ENCODE measurements at places on chromosomes 2 and 18.

- no peak for DNase-seq
These were observed 396.8 kb upstream of the ID2 start for GRCh38 chr2:8285081-8285480.

- no peak for DNase-seq
These were observed 1016.4 kb upstream of the CRIM1 start for GRCh38 chr2:35339211-35339610.

GRCh38 chr2:24559473-24560113, 68.5 kb downstream of the NCOA1 start:
- DNase-seq, result no peak

GRCh38 chr2:16852651-16853050, 187.0 kb upstream of the CYRIA start:
- DNase-seq, result no peak

DNA sequence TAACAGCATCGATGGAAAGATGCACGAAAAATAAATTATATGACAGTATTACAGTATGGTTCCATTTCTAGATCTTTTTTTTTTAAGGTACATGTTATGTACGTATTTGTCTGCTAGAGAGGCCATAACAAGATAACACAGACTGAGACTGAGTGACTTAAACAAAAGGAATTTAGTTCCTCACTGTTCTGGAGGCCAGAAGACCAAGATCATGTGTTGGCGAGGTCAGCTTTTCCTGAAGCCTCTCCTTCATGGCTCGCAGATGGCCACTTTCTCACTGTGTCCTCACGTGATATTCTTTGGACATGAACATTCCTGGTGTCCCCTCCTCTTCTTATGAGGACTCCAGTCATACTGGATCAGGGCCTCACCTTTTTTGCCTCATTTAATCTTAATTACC, 177.4 kb downstream of the CAPN13 start:
- DNase-seq, result no peak

DNA sequence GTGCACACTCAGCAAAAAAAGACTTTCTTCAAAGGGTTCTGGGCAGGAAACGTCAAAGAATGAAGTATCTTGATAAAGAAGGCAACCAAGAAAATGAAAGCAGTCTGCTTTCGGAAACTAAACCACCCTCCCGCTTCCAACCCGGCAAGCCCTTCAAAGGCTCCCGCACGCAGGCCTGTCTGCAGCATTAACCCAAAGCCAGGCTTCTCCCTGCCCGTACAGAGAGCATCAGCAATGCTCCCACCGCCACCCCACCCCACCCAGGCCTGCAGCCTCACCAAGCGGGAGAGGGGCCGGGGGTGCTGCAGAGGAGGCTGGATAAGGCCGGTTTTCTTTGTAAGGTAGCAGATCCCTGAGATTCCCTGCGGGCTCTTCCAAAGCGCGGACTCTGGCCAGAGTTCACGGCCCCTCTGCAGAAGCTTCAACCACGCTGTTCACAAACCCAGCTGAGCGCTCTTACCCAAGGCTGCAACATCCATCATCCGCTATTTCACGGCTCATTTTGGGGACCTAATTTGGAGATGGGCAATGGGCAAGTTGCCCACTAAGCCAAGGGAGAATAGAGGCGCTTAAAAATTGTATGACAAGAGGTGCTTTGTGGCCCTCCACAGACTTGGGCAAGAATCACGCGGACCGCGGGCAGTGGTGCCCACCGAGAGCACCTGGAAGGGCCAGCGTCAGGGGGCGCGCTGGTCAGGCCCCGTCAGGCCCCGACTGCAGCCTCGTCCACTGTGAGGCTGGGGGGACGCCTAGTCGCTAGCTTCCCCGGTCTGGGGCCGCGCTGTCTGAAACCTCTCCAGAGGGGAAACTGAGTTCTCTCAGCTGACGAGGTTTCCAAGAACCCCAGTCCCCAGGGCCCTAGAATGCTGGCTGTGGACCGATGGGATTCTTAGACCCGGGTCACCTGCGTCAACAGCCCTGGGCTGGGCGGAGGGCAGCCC, 225.4 kb upstream of the ID2 start:
- DNase-seq, result no peak

DNA sequence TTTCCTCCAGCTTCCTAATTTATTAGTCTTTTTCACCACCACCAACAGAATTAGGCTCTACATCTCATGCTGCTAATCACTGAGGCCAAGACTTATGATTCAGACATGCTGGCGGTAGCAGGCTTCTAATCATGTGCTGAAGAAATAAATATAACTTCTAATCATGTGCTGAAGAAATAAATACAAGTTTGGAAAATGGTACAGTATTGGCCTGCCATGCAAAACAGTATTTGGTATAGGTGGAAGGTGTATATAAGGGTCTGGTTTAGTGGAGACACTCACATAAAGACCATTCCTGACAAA, 240.7 kb downstream of the TGIF1 start:
- DNase-seq, result no peak

DNA sequence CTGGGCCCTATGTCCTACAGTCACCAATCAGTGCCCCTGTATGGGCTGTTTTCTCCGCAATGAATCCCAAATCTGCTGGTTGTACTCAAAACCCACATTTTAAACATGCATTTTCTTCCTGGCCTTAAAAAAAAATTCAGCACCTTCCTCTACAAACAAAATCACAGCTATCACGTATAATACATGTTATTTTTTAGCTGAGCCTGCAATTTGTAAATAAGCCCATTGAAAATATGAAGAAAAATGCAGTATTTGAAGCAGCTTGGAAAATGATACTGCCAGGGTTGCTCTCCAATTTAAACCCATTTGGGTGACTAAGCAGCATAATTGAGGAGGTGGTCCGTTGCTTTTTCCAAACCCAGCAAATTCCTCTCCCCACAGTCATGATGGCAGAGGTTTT, 33.0 kb upstream of the GYPC start:
- DNase-seq, result no peak

DNA sequence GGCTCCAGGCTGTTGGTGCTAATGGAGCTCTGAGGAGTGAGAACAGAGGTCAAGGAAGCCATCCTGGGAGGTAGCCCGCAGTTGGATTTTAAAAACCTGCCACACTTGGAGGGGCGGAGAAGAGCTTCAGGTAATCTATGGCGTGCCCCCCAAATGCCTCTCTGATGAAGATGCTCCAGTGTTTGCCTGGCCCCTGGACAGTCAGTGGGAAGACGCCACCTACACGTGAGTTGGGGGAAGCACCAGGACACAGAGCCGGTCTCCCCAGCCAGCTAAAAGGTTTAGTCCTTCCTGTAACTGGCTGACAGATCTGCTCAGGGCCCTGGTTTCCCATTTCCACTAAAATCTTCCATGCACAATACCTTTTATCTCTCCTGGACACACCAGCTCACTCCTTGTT, 225.0 kb downstream of the TTC32 start:
- no peak for DNase-seq

DNA sequence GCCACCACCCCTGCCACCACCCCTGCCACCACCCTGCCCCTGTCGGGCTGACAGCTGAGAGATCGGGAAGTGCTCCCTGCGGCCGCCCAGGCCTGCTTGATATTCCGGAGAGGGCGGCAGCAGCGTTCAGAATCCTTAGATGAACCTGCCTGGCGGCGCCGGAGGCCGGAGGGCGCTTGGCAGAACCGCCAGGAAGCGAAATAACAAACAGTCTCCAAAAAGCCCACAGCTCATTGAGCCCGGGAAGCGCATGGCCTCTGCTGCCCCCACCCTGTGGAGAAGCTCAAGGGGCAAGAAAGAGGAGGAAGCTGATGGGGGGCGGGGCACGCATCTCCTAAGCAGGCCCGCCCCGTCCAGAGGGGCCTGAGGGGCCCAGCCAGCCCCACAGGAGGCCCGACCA, 92.2 kb upstream of the MBOAT2 start:
- DNase-seq, result no peak

DNA sequence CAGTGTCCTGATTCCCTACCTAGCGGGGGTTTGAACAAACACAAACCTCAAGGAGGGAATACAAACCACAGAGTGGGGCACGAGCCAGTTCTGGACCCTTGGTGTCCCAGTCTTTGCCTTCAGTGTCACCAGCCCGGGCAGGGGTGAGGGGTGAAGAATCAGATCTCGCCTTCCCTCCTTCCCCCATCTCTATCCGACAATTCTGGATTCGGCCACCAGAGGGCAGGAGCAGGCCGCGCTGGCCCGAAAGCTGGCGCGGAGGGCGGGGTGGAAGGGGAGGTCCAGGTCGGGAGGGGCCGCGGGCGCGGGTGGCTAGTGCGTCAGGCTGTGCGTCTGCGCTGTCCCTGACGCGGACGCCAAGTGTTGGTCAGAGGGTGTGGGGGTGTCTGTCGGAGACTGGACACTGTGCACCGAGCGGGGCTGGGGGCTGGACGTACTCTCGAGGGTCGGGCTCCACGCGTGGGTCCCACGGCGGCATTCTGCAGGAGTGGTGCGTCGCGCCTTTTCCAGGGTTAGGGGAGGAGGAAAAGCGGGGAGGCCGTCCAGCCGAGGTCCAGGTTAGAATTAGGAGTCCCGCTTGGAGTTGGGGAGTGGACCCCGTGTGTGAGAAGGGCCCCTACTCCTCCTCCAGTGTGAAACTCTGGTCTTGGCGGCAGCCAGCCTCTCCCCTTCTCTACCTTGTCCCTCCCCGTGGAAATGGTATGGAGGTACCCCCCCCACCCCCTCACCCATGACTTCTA, 2.9 kb upstream of the CRYBA2 start:
- DNase-seq, result no peak

DNA sequence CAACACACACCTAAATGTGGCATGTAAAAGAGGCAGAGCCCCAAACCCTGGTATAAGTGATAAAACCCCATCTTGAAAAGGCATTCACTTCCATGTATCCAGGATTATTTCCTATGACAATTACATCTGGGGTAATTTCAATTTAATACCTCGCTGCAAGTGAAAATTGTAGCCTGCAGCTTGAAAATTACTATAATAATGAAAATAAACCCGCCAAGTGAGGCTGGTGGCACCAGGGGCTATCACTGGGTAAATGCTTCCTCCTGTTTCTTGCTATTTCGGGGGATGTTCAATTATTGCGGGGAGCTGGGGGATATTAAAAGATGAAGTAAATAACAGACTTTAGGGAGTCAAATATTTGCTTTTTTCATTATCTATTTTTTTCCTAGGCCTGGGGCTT, 159.5 kb upstream of the CAPN13 start:
- no peak for DNase-seq

DNA sequence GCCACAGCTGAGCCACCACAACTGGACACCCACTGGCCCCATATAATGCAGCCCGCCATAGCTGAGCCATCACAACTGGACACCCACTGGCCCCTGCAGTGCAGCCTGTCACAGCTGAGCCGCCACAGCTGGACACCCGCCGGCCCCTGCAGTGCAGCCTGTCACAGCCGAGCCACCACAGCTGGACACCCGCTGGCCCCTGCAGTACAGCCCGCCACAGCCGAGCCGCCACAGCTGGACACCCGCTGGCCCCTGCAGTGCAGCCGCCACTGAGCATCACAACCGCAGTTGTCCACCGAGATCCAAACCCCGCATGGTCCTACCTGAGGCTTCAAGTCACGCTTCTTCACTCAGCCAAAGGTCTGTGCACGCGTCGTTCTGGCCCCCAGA, 134.2 kb downstream of the PXDN start:
- DNase-seq, result no peak

DNA sequence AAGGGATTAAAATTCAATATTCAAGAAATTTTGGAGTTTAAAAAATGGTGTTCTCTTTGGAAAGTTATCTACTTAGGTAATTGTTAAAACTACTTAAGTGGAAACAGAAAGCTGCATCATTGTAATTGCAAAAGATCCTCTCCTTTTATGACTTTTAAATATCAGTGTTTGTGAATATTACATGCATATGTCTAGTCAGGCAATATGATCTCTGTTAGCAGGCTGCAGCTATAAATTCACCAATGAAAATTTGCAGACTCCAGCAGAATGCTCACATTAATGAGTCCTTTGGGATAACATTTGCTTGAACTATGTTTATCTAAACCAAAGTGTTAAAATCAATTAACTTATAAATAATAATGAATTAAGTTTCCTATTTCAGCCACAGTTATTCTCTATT, 59.2 kb upstream of the CSRNP3 start:
- no peak for DNase-seq

DNA sequence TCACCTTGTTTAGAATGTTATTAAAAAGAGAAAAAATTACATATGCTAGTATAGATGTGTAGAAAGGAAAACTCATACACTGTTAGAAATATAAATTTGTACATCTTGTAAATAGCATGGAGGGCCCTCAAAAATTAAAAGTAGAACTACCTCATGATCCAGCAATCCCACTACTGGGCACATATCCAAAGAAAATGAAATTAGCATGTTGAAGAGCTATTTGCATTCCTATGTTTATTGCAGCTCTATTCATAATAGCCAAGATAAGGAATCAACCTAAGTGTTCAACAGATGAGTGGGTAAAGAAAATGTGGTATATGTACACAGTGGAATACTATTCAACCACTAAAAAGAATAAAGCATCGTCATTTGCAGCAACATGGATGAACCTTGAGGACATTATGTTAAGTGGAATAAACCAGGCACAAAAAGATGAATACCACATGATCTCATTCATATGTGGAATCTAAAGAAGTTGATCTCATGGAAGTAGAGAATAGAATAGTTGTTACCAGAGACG, 251.5 kb upstream of the THUMPD2 start:
- DNase-seq, result no peak

DNA sequence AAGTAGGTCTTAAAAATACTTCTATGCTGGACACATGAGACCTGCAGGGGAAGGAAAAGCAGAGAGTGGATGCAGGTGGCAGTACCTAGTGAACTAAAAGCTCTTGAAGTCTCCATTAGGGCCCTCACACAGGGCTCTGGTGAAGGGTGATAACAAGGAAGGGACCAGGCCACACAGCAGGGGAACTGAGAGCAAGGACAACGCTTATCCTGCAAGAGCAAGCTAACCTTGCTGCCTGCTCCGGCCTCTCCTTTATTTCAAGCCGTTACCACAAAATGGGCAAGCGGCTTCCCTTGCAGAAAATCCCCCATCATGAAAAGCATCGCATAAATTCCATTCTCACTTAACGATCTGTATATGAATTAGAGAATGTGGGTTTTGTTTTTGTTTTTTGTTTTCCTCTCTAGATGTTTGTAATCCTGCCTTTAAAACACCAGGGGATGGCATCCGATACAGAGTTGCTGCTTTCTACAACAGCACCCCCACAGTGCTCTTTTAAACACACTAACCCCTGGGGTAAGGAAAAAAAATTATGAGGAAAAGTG, 64.5 kb downstream of the CACNB4 start:
- no peak for DNase-seq

DNA sequence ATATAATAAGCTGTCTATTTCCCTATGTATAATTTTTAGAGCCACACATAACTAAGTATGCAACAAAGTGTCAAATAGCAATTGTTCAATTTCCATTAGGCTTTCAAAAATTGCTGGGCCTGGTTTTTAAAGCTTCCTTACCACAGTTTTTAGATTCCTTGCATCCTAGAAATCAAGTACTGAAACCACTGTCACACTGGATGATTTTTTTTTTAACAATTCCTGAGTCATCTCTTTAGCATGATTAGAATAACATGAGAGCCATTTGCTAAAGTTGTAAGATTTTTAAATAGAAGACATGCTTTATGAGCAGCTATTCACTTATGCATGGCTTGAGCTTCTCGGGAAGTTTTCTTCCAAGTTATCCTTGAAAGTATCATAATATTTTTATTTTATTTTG, 319.5 kb upstream of the NXPH2 start:
- no peak for DNase-seq
